ENCODE measurements at places on chromosomes 11 and 22.

GRCh38 chr11:18972336-18972735 is 33.1 kb upstream of the MRGPRX1 start:
- DNase-seq: no peak

- peak; percentile 50 for DNase-seq
Observed at GRCh38 chr11:313787-314553, at the start of gene IFITM1. Gene IFITM1, plus strand, starts transcription at chr11:314040. Its CDS starts 131 bp downstream, at chr11:314171.

DNA sequence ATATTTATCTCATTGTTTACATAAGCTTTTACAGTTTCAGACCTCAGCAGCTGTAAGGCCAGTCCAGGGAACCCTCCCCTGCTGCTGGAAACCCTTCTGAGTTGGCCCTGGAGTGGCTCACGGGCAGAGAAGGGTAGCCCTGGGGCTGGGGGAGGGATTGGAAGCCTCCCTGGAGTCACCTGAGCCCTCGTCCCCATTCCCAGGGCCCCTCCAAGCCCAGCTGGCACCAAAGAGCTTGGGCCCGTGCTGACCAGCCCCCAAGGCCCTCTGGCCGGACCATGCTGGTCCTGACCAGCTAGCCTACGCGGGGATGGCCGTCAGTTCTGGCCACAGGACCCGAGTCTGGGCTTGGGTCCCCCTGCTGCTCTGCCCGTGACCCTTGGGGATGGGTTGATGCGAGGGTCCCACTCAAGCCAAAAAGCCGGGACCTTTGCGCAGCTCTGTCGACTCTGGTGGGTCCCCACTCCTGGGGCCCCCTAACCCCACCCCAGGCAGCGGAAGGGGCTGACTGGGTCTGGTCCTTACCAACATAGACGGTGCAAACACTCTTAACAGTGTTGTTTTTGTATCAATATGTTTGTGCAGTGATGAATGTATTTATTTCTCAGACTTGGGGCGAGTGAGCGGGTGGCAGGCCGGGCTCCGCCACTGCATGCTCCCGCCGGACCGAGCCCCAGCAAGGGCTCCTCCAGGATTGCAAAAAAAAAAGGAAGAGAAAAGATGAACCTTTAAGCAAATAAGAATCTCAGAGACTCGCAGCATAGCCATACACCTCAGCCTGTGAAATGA is 17.5 kb upstream of the TMEM191C start:
- no peak for DNase-seq

DNA sequence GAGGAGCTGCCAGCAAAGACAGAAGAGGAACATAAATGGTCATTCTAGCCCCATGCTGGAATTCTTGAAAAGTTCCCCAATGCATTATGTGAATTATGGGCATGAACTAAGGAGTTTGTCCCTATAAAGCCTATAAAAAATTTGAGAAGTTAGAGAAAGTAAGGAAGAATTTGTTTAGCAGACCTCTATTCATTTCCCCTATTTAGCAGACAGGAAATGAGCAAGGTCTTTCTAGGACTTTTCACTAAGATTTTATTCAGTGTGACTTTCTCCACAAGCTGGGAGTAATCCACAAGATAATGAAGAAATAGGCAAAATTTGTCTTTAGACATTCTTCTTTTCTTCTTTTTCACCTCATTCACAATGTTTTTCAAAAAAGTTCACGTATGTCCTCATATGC is 20.0 kb downstream of the PRRG4 start:
- no peak for DNase-seq

DNA sequence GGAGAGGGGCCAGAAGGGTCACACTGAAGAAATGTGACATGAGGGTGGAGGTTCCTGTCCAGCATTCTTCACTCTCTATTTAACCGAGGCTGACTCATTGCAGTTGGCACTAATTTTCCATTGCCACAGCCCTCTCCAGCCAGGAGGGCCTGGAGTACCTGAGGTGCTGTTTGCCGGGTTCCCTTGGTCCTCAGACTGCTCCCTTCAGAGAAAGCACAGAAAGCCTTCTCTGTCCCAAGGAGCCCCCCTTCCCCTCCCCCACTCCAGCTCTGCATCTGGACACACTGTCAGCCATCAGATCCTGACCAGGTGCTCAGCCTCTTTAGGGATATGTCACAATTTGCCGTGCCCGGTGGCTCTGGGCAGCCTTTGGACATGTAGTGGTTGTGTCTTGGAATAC is 3.2 kb upstream of the C11orf91 start:
- no peak for DNase-seq

GRCh38 chr11:84719935-84720577 is 907.1 kb downstream of the DLG2 start:
- DNase-seq: peak; percentile 11

DNA sequence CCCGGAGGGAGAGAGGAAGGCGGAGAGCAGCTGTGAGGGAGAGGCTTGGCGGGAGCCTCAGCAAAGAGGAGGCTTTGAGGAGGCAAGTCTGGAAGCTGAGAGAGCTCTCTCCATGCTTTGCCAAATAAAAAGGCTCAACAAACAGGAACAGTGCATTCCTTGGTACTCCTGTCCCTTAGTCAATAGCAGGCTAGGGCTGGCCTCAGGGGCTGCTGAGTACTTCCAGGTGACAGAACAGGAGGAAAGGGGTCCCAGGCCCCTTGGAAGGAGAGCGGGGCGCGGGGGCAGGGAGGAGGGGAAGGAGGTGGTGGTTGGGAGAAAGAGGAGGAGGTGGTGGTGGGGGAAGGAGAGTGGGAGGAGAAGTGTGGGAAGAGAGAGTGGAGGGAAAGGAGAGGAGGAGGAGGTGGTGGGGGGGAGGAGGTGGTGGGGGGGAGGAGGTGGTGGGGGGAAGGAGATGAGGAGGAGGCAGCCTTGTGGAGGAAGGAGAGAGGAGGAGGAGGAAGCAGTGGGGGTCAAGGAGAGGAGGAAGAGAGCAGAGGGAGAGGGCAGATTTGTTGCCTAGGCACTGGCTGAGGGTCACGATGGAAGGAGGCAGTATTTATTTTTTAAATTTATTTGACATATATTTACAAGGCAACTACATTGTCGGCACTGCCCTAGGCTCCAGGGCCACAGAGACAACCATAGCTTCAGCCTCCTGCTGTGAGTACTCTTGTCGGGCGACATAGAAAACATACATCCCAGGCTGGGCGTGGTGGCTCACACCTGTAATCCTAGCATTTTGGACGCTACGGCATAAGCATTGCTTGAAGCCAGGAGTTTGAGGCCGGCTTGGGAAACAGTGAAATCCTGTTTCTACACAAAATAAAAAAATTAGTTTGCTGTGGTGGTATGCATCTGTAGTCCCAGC is 74.2 kb upstream of the ZBED5 start:
- no peak for DNase-seq

DNA sequence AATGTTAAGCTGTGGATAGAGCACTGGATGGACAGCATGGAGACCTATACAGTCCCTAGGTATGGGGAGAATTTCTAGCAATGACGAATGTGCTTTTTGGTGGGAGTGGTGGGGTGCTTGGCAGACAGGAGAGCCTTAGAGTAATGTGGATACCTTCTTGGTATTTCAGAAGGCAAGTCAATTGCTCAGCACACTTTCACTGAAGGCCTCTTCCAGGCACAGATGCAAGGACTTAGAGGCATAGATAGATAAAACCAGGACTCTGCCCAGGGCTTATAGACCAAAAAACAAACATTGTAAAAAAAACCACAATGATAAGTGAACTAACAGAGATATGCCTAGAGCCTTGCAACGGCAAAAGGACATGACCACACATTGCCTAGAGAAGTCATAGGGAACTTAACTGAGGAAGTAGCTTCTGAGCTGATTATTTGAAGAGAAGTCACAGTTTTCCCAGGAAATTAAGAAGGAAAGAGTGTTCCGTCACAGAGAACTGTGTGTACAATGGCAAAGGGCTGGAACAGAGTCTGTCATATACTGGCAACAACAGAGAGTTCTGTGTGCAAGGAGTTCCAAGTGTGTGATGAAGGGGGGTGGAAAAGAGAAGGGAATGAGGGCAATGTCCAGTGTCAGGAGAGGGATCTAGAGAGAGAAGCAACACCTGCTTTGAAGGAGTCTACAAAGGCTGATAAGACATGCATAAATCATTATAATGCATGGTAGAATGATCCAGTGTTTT is 65.9 kb upstream of the PICALM start:
- DNase-seq: no peak

GRCh38 chr11:106668147-106668546 is 350.1 kb downstream of the GUCY1A2 start:
- DNase-seq: no peak

GRCh38 chr22:40400159-40400558 is 29.8 kb downstream of the SGSM3 start:
- no peak for DNase-seq

DNA sequence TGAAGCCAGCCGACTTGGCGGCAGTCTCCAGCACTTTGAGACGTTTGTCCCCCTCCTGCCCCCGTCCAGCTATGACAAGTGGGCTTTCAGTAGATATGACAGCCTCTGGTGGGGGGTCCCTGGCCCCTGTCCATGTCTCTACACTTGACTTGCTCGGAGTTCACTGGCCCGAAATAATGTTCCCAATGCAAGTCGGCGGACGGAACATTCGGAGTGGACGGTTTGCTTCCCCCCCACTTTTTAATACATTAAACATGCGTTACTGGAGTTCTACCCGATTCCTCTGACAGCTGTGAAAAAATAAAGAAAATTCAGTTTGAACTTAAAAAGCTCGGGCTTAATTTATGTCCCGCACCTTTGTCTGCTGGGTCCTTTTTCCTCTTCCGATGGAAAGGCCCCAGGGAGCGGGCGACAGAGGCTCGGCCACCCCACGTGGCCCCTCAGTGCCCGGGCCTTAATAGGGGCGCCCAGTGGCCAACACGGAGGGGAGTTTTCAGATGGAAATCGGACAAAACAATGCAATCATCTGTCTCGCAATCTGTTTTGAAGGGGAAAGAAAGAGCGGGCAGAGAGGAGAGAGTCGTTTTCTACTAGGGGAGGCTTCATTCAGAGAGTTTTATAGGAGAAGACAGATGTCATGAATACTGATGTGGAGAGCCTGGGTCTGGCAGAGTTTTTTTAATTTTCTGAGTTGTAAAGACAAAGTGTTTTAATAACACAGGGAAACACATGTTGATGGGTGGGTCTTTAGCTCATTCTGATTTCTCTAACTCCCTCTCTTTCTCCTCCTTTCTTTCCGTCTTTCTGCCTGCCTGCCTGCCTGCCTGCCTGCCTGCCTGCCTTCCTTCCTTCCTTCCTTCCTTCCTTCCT is 50.2 kb downstream of the SMIM38 start:
- no peak for DNase-seq

DNA sequence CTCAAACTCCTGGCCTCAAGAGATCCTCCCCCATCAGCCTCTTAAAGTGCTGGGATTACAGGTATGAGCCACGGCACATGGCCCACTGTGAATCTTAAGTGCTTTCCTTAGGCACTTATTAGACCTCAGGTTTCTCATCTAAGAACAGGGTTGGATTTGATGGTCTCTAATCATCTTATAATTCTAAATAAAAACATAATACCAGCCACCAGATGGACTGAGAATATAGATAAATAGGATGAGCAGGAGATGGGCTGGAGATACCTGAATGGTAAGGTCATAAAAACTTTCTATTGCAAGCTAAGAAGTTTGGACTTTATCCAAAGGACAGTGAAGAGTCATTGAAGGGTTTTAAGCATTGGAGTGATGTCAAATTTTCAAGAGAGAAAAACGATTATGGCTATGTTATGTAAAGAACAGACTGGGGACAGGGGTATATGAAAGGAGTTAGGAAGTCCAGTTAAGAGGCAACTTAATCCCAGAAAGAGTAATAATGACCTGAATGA is 85.2 kb downstream of the RELT start:
- no peak for DNase-seq

- DNase-seq: no peak
Observed at GRCh38 chr22:41540006-41540315, 4.3 kb downstream of the POLR3H start.

- no peak for DNase-seq
Observed at GRCh38 chr11:33723238-33723881, 12.9 kb downstream of the CD59 start.

- DNase-seq: no peak
Observed at GRCh38 chr11:88357323-88358039, 19.9 kb upstream of the CTSC start.

DNA sequence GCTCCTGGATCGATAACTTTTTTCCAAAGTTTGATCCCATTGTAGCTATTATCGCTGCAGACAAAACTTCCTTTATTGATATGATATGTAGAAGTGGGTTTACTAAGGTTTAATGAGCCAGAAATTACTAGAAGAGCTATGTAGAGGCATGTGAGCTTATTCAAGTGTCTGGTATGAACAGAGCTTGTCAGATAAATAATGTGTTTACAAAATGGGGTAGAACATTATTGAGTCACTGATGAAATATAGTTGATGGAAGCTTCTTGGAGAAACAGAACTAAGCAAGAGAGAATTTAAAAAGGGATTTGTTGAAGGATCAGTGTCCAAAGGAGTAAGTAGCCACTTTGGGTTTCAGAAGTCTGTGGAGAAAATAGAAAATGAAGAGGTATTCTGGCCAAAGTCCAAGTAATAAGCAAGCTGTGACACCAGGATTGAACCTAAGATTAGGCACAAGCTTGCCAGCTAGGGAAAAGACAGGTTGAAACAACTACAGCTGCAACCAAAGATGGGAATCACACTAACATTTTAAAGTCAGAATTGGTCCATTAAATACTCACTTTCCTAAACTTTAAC is 104.3 kb downstream of the MAML2 start:
- no peak for DNase-seq

DNA sequence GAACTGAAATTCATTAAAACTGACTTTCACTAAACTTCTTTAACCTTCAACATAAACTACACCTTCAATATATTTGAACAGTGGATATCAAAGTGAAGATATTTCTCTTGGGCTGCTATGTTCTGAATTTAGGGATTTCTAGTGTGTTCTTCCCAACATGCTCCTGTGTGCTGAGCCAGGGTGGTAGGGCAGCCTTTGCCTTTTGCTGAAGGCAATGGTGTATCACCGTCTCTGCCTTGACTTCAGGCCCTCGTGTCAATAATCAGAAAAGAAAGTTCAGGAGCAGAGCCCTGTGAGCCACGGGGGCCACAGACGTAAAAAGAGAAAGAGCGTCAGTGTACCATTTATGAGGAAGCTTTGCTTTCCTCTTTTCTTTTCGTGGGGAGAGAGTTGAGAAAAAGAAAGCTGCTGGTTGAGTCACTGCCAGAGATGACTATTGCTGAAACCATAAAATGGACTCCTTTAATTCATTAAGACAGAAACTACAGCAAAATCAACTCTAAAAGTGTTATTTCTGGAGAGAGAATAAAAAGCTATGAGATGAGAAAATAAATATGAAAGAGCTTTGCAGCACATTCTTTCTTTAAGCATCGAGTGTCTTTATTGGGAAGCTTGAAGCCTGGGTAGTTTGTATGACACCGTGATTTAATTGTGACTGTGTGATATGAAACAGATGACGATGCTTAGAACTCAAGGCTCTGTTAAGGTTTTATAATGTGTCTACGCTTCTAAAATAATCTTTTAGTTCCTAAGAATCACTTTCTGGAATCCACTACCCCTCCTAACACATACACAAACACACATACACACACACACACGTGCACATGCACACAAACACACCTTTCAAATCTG is 271.8 kb upstream of the MTNR1B start:
- no peak for DNase-seq

Measured in NT2/D1 (cell line).